ENCODE measurements at places on chromosomes 13 and 19. TPM values are rescaled to one million over a fixed set of nuclear protein-coding genes. Genes with fewer than 3 reads are reported as not detected.

KIR3DL1 gene
- total RNA-seq: 0.29 TPM

C5AR1 gene
- 1.0 TPM for total RNA-seq

EDDM13 gene
- total RNA-seq: 2.9 TPM

DNA sequence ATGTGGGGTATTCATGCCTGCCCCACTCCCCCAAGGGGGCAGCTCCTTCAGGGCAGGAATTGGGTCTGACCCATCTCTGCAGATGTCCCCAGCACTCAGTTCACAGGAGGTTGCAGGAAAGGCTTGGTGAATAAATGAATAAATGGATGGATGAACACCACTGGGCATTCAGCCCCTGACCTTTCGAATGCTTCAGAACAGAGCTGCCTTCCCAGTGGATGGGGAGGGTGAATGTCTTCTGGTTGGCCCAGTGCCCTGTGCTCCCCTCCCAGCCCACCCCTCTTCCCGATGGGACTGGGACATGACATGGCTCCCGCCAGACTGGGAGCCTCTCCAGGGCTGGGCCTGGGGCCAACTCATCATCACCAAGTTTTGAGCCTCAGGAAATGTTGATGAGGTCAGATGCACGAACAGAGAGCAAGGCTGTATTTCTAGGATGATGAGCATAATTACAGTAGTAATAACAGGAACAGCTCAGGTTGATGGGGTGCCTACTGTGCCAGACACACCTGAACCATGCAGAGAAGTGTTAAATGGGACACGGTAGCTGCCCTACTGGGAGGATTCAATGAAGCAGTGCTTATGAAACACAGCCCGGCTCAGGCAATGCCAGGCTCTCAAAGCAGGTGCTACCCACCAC, 25.7 kb downstream of the VRK3 start:
- H3K27me3 ChIP-seq: no peaks in the 10 kb centered on the region
- H3K36me3 ChIP-seq: peaks cover 64% of the 10 kb centered on the region
- H3K4me3 ChIP-seq: no peak overlapping the region
- peaks cover 32% of the 10 kb centered on the region for H3K4me1 ChIP-seq

DNA sequence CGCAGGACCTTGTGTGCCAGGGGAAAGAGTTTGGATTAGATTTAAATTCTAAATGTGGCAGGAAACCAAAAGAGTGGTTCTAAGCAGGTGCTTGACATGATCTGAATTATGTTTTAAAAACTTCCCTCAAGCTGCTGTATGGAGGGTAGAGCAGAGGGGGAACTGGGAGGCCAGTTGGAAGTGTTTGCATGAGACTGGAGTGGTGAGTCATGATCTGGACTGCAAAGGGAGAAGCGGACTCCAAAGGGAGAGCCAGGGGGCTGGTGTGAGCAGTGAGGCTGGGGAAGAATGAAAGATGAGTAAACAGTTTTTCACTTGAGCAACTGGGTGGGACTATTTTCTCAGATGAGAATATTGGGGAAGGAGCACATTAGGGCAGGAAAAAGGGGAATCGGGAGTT, 206.1 kb downstream of the DNAJC15 start:
- DNase-seq: no peak
- no peaks in the 10 kb centered on the region for H3K4me1 ChIP-seq
- no peak overlapping the region for H3K4me3 ChIP-seq
- peaks cover 8% of the 10 kb centered on the region for H3K27me3 ChIP-seq

- H3K27ac ChIP-seq: peak overlapping the region; percentile 98
- H3K4me3 ChIP-seq: peak overlapping the region; percentile 99
- peaks cover 7% of the 10 kb centered on the region for H3K27me3 ChIP-seq
- peaks cover 26% of the 10 kb centered on the region for H3K36me3 ChIP-seq
- DNase-seq: peak; percentile 57
- H3K4me1 ChIP-seq: peaks cover 21% of the 10 kb centered on the region
Measured at GRCh38 chr19:11737964-11738745, 591 bp downstream of the ZNF823 start.

GRCh38 chr19:34391813-34392212, 12.4 kb upstream of the PDCD2L start:
- no peaks in the 10 kb centered on the region for H3K4me1 ChIP-seq
- H3K4me3 ChIP-seq: no peak overlapping the region
- H3K36me3 ChIP-seq: peaks cover 23% of the 10 kb centered on the region

- H3K27ac ChIP-seq: no peak overlapping the region
- DNase-seq: no peak
- no peaks in the 10 kb centered on the region for H3K27me3 ChIP-seq
- H3K36me3 ChIP-seq: no peaks in the 10 kb centered on the region
- H3K4me3 ChIP-seq: no peak overlapping the region
- H3K4me1 ChIP-seq: peaks cover 14% of the 10 kb centered on the region
Measured at GRCh38 chr19:32200312-32201038, 144.9 kb upstream of the ZNF507 start.

GRCh38 chr19:1618157-1619093, 13.2 kb upstream of the UQCR11 start:
- H3K36me3 ChIP-seq: peaks cover 40% of the 10 kb centered on the region
- peaks cover 29% of the 10 kb centered on the region for H3K4me1 ChIP-seq
- H3K4me3 ChIP-seq: no peak overlapping the region
- DNase-seq: peak; percentile 44
- no peaks in the 10 kb centered on the region for H3K27me3 ChIP-seq
- peak overlapping the region; percentile 52 for H3K27ac ChIP-seq

GRCh38 chr19:7861619-7862412, 12.4 kb downstream of the PRR36 start:
- H3K27ac ChIP-seq: no peak overlapping the region
- H3K27me3 ChIP-seq: peaks cover 34% of the 10 kb centered on the region
- DNase-seq: no peak
- H3K4me3 ChIP-seq: peak overlapping the region; percentile 48
- H3K4me1 ChIP-seq: peaks cover 12% of the 10 kb centered on the region
